G401 (cell line): ENCODE measurements at places on chromosomes 16 and 17.

- DNase-seq: no peak
Observed at GRCh38 chr16:20104563-20105183, 31.0 kb upstream of the GPR139 start.

GRCh38 chr16:89176147-89176690 lies 4.7 kb downstream of the CDH15 start:
- DNase-seq: no peak

DNA sequence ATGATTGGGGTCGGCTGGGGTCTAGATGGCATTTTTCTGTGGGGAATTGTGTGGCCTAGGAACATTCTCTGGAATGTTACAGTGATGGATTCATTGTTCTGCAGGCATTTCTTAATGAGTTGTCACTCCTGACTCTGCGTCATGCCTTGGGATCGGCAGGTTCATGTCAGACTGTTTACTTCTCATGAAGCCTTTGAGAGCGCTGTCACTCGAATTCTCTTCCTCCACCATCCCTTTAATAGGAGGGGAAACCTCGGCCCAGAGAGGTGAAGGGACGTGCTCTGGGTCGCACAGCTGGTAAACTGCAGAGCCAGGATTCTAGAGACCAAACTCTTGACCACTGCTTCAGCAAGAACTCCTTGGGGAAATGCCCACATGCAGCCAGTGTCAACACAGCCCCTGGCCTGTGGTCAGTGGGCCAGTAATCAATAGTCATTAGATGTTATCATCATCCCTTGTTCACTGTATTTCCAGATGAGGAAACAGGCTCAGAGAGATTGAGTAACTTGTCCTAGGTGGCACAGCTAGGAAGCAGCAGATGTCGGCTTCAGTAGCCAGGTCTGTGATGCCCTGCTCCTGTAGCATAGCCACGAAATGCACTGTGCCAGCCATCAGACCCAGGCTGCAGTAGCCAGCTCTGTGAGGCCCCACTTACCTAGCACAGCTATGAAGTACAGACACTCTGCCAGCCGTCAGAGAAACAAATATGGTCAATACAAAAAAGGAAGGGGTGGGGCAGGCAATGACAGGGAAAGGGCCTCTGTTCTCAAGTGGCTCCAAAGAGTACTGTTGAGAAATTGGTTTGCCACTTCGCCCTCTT lies 259.0 kb downstream of the CPPED1 start:
- no peak for DNase-seq

GRCh38 chr16:89330177-89330856 lies 112.8 kb downstream of the ZNF778 start:
- DNase-seq: no peak

DNA sequence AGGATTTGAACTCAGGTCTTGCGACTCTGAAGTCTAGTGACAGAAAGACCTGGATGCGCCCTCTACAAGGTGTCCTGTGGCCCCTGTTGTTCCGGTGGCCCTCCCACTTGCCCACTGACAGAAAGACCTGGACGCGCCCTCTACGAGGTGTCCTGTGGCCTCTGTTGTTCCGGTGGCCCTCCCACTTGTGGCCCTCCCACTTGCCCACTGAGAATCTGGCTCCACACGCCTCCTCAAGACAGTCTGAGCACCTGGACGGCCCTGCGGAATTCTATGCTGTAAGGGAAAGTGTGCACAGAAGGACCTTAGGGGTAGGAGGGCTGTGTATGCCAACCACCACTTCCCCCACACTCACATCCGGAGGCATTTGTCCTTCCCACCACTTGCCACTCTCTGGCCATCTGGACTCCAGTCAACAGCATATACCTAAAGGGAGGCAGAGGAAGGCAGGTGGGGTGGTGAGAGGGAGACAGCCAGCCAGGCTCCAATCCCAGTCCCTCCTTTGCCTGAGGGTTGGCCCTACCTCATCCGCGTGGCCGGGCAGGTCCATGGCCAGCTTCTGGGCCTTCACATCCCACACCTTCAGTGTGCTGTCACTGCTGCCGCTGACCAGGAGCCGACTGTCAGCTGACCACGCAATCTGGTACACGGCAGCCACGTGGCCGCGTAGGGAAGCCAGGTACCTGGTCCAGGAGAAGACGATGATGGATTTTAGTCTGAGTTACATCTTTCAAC lies 9.1 kb downstream of the NLE1 start:
- DNase-seq: no peak

GRCh38 chr16:87534030-87534653 lies 41.3 kb upstream of the ZCCHC14 start:
- no peak for DNase-seq

GRCh38 chr17:17726458-17727060 lies 45.3 kb downstream of the RAI1 start:
- no peak for DNase-seq

DNA sequence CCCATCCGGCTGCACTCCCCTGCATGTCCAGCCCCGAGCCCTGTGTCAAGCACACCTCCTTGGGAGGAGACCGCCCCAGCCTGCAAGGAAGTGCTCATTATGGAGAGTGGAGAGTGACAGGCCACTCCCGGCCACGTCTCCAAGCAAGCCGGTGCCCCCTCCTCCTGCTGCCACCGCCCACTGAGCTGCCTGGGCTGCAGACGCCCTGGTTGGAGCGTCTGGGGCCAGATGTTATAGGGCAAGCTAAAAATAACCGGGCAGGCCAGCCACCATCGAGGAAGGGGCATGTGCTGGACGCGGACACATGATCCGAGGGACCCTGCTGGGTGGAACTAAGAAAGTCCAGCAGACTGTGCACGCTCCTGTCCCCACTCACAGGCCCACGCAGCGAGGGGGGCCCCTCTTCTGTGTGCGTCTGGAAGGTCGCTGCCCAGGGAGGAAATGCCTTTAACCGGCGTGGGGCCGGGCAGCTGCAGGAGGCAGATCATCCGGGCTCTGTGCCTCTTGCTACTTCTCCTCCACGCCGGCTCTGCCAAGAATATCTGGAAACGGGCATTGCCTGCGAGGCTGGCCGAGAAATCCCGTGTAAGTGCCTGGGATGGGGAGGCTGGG lies at the start of gene WFDC1:
TSS of gene WFDC1 (plus strand) at position 348 of the 612 bp plus-strand sequence. CDS start at position 442, 94 bp downstream.
- DNase-seq: no peak

DNA sequence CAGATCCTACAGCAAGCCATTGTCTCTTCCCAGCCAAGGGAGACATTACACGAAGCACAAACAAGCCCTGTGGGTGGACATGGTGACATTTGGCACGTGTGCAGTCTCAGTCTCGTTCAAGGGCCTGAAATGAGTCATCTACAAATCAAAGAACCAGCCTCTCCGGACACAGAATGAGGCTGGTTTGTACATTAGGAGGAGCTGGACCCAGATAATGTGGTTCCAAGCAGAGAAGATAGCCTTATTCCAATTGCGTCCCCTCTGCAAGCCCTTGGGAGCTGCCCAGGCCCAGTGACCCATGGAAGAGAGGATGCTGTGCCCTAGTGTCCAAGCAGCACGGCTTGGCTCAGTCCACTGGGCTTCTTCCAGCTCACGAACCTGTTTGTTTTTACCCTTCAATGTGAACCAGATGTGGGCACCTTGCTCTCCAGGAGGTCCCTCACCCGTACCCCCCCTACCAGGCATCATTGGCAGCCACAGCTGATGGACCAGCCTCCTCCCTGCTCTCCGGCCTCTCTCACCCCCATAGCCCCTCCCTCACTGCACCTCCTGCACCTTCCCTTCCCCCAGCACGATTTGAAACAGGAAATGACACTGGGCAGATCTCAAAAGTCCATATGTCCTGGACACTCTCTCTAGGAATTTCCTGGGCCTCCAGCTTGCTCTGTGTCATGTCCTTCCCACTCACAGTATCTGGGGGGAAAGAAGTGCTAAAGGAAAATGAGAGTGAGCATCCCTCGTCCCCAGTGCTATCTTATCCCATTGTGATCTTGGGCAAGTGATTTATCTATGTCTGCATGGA lies 26.2 kb downstream of the KPNA2 start:
- no peak for DNase-seq

DNA sequence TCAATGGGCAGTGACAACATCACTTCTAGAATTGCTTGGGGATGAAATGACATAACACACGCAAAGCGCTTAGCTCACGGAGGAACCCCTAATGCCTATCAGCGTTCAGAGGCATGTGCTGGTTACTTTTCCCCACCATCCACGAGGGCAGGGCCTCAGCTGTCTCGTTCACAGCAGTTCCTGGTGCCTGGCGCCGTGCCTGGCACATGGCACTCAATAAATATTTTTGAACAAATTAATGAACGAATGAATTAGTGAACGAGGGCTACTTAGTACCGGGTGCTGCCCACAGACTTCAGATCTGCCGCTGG lies 14.1 kb upstream of the CIBAR2 start:
- no peak for DNase-seq

GRCh38 chr17:80989586-80989913 lies 2.1 kb upstream of the CHMP6 start:
- no peak for DNase-seq

DNA sequence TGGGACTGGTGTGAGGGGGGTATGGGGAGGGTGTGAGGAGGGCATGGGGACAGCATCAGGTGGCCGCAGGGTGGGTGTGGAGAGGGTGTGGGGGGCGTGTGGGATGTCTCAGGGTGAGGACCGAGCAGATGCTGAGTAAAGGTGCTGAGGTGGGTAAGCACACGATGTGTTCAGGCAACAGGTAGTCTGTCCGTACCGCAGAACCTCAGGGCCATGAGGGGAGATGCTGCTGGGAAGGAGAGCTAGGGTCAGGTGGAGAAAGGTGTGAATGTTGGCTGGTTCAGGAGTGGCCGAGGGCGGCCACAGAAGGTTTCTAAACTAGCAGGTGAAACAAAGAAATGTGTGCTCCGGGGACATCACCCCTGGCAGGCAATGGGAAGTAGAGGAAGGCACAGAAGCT lies 80.0 kb upstream of the CDH5 start:
- DNase-seq: no peak

DNA sequence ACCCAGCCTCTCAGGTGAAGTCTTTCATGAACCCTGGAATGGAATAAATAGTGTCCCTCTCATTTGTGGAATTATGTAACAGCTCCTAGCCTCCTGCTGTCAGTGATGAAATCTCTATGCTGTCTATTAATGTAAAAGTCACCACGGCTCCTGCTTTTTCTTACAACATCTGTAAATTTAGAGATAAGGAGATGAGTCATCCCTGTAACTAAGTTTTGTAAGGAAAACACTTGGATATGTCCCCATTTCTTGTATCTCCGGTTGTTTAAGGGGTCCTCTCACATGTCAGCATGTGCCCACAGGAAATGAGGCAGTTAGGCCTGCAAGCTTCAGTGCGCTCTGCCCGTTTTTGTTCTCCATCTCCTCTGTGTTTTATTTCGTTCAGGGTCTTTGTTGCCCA lies 2.8 kb upstream of the NAT9 start:
- no peak for DNase-seq

- DNase-seq: no peak
Observed at GRCh38 chr16:11712122-11712521, 30.5 kb downstream of the TXNDC11 start.

DNA sequence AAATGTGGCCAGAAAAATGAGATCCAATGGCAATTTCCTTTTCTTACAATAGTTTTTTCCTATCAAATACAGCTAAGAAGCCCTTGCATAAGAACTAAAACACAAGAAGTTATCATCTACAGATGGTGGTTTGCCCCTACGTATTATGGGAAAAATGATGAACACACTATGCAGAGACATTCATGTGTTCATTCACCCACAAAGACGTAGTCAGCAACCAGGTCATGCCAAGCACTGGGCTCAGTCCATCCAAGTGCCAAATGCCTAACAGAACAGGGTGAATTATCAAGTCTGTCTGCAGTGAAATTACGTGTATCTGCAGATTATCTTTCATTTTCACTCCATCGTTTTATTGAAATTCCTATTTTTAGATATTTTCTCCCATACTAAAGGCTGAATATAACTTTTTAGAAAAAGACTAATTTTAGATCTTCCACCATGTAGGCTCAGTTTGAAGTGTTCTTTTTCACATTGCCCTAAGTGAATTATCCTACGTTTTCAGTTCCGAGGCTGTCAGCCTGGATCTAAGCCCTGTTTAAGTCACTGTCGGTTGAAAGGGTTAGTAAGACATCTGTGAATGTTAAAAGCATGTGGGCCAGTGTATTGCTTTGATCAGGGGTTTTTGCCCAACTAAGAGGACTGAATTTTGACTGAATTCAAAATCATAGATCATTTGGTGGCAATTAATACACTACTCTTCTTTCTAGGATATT lies 78.1 kb upstream of the DHX40 start:
- peak; percentile 77 for DNase-seq

DNA sequence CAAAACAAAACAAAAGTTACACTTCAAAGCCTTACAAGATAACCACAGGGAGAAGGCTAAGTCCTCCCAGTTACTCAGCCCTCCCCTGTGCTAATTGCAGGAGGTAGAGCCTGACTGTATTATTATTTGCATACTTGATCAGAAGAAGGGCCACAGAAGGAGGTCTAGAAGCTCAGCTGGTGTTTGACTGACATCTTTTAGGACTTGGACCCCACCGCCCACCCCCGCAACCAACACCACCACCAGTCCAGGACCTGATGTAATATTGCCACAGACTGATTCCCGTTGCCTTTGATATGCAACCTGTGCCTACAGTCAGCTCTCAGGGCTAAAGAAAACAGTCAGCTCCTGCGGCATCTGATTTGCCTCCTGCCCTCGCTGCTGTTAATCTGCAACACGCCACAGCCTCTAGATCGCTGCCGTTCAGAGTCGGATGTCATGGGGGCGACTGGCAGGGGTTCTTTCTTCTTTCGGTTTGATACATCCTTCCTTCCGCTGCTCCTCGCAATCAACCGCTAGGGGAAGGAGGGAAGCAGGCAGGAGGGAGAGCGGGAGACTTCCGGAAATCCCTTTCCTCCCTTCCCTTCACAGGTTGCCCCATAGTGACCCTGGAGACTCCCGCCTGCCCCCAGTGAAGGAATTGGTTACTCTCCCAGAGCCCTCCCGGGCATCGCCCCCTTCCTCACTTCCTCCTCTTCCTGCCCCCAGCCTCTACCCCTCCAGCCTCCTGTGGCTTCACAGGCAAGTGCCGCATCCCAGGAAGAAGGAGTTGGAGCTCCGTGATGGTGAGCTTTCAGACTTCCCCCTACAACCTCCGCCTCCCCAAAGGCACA lies 90.5 kb upstream of the SOX9 start:
- peak; percentile 19 for DNase-seq

- DNase-seq: no peak
Observed at GRCh38 chr17:44152875-44153274, 11.1 kb downstream of the HROB start.

GRCh38 chr16:21075252-21075651 lies 75.4 kb downstream of the DNAH3 start:
- no peak for DNase-seq

- no peak for DNase-seq
Observed at GRCh38 chr17:30263552-30264333, 28.0 kb downstream of the BLMH start.
